Stomach (tissue), 19 donors: ENCODE measurements at places on chromosomes 5 and 9. TPM values are rescaled to one million over a fixed set of nuclear protein-coding genes. Genes with fewer than 3 reads are reported as not detected.
A peak's percentile ranks its signal among the peaks of the same experiment; 100 is the strongest.

DNA sequence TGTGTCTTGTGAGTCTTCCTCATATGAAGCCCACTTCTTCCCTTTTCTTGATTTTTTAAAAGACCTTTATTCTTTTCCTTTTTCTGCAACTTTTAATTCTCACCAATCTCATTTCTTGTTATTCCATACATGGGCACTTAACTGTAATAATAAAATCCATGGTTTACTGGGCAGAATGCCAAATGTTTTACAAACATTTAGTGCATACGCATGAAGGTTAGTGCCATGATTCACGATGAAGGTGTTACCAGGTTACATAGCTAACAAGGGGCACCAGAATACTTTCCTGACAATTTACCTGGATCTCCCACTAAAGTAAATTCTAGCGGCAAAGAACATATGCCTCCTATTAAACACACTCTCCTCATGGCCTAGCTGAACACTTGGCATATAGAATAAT lies 28.5 kb downstream of the MAN2A1 start:
- DNase-seq = no peak
- H3K36me3 ChIP-seq = peaks cover 29% of the 10 kb centered on the region
- no peak overlapping the region for H3K4me3 ChIP-seq
- peaks cover 7% of the 10 kb centered on the region for H3K4me1 ChIP-seq

SH3PXD2B gene
- 15.8 TPM for polyA plus RNA-seq

NAIP gene
- polyA plus RNA-seq = 4.9 TPM

DNA sequence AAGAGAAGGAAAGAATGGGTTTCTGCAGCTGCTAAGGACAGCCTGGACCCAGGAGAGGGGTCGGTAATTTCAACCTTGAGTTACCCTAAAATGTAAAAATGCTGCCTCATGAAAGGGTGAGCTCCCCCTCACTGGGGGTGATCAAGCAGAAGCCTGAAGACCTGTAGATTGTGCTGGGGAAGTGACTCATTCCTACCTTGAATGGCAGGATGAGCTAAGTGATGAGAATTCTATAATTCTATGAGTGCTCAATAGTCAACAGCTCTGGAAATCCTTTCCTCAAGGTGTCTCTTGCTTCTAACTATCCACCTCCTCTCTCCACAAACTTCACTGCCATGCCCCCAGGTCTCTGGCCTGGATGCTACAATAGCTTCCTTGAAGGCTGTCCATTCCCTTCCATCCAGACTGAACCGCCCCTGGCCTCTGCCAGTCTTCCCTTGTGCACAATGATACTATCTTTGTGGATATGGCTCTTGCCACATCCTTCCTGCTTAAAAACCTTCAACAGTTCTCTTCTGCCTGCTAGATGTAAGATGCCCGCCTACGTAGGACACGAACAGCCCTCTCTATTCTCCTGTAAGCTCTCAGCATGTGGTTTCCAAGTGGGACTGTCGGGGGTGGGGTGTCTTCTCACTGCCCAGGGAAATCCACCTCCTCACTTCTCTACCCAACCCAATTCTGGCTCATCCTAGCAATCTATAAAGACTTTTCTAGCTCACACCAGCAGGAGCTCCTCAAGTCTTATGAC lies 50.6 kb downstream of the PTPN3 start:
- peaks cover 42% of the 10 kb centered on the region for H3K36me3 ChIP-seq
- no peak overlapping the region for H3K4me3 ChIP-seq
- no peaks in the 10 kb centered on the region for H3K4me1 ChIP-seq
- H3K27me3 ChIP-seq = no peaks in the 10 kb centered on the region
- H3K27ac ChIP-seq = no peak overlapping the region

WNT8A gene
- not detected for polyA plus RNA-seq

DNA sequence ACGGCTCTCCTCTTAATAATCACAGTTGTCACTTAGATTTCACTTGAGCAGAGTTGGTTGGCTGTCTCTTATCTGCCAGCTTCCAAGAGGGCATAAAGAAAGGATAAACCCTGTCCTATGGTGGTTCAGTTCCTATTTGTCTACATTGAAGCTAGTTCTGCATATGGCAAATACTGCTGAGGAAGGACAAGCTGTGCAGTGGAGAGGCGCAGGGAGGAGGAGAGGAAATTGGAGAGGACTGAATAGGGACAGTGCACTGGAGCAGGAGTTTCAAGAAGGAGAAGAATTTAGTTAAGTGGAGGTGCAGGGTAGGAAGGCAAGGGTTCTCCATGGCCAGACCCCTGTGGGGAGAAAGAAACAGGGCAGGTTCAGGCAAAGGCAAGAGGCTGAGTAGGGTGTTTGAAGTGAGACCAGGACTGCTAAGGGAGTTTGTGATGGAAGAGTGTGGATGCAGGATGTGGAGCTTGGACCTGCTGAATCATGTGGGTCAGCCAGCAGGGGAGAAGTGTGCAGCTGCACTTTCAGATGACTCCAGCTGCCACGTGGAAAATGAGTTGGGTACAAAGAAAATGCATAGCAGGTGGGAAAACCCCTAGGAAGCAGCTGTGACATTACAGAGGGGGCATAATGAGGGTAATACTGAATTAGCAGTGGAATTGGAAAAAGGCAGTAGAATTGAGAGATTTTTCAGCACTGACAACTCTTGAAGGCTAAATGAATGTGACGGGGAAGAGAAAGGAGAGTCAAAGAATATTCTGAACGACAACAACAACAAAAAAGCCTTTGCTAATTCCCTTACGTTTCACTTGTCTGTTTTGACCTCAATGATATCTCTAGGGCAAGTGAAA lies 66.8 kb downstream of the MAMDC2 start:
- no peaks in the 10 kb centered on the region for H3K27me3 ChIP-seq
- peaks cover 10% of the 10 kb centered on the region for H3K4me1 ChIP-seq
- no peak overlapping the region for H3K4me3 ChIP-seq
- peak overlapping the region; percentile 25 for H3K27ac ChIP-seq
- peaks cover 26% of the 10 kb centered on the region for H3K36me3 ChIP-seq

GRCh38 chr9:134835448-134835847 lies 45.2 kb upstream of the FCN2 start:
- no peak overlapping the region for H3K4me3 ChIP-seq
- peaks cover 96% of the 10 kb centered on the region for H3K36me3 ChIP-seq
- DNase-seq = no peak
- H3K27ac ChIP-seq = no peak overlapping the region
- H3K4me1 ChIP-seq = no peaks in the 10 kb centered on the region

SLC6A18 gene
- not detected for polyA plus RNA-seq

- no peak overlapping the region for H3K4me3 ChIP-seq
- no peak for DNase-seq
- no peaks in the 10 kb centered on the region for H3K4me1 ChIP-seq
- no peaks in the 10 kb centered on the region for H3K27me3 ChIP-seq
Observed at GRCh38 chr9:14524873-14525515, 168.2 kb downstream of the ZDHHC21 start.

DNA sequence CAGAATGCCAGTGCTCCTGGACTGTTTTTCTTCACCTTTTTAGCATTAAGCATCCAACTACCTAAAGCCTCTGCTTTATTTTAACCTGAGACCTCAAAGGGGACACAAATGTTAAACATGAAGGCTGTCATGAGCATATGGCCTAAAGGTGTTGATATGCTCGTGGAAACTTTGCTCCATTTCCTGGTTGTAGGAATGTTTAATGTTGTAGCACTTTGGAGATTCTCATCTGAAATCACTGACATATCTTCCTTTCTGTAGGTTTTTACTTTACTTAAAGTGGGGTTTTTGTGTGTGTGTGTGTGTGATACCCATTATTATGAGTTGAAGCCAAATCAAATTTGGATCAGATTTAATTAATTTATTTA lies 37.0 kb downstream of the HABP4 start:
- H3K4me1 ChIP-seq = peaks cover 42% of the 10 kb centered on the region
- H3K4me3 ChIP-seq = no peak overlapping the region
- H3K27me3 ChIP-seq = no peaks in the 10 kb centered on the region
- H3K36me3 ChIP-seq = peaks cover 60% of the 10 kb centered on the region

DNA sequence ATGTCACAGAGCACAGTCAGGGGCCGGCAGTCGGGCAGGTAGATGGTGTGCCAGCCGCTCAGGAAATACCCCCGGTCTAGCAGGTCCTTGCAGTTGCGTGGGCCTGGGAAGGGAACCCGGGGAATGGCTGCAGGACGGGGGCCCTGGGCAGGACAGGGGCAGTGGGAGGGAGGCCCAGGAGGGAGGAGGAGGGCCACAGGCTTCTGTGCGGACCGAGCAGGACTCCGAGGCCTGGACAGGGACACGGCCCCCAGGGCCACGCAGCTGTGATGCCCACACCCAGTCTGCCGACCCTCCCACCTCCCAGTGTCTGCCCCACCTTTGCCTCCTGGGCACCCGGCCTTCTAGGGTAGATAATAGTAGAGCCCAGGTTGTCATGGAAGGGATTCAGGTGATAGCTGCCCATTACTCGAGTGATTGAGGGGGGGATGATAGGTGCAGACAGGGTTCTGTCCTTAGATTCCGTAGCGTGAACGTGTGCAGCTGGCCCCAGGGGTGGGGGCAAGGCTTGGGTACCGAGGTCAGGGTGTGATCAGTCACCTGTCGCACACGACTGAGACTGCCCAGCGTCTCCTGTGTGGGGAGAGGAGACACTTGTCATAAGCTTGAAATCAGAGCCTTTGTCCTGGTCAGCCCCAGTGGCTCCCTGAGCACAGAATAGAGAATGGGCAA lies 4.5 kb downstream of the FCN1 start:
- DNase-seq = no peak
- H3K4me1 ChIP-seq = no peaks in the 10 kb centered on the region
- no peaks in the 10 kb centered on the region for H3K27me3 ChIP-seq
- no peaks in the 10 kb centered on the region for H3K36me3 ChIP-seq
- H3K27ac ChIP-seq = no peak overlapping the region

MAMDC2 gene
- polyA plus RNA-seq = 16.2 TPM

GRCh38 chr9:92424340-92424739 lies at the start of gene OMD:
Gene OMD (minus strand): TSS chr9:92424471. CDS start chr9:92417558, 6,913 bp downstream.
- DNase-seq = no peak
- peaks cover 30% of the 10 kb centered on the region for H3K4me1 ChIP-seq
- no peak within 1 kb of the TSS for H3K27ac ChIP-seq
- H3K4me3 ChIP-seq = peak within 1 kb of the TSS; percentile 19
- no peaks in the 10 kb centered on the region for H3K27me3 ChIP-seq

CTNNAL1 gene
- polyA plus RNA-seq = 51.3 TPM

- no peaks in the 10 kb centered on the region for H3K4me1 ChIP-seq
- no peaks in the 10 kb centered on the region for H3K36me3 ChIP-seq
- DNase-seq = no peak
- H3K27ac ChIP-seq = no peak overlapping the region
Observed at GRCh38 chr5:17050236-17050635, 114.1 kb upstream of the MYO10 start.

GRXCR2 gene
- not detected for polyA plus RNA-seq

ADAMTS19 gene
- polyA plus RNA-seq = 0.05 TPM

GRCh38 chr5:111453747-111454146 lies 58.6 kb downstream of the STARD4 start:
- peaks cover 9% of the 10 kb centered on the region for H3K4me1 ChIP-seq
- DNase-seq = peak; percentile 19
- H3K27me3 ChIP-seq = no peaks in the 10 kb centered on the region
- H3K4me3 ChIP-seq = no peak overlapping the region
- H3K36me3 ChIP-seq = no peaks in the 10 kb centered on the region

LRRTM2 gene
- not detected for polyA plus RNA-seq

GRCh38 chr9:131611586-131612315 lies 66.4 kb downstream of the PRRT1B start:
- no peaks in the 10 kb centered on the region for H3K27me3 ChIP-seq
- peaks cover 55% of the 10 kb centered on the region for H3K36me3 ChIP-seq
- no peak for DNase-seq

SPARC gene
- 86.7 TPM for polyA plus RNA-seq

SLC26A2 gene
- polyA plus RNA-seq = 1.2 TPM

ARHGEF28 gene
- 16.2 TPM for polyA plus RNA-seq

DNA sequence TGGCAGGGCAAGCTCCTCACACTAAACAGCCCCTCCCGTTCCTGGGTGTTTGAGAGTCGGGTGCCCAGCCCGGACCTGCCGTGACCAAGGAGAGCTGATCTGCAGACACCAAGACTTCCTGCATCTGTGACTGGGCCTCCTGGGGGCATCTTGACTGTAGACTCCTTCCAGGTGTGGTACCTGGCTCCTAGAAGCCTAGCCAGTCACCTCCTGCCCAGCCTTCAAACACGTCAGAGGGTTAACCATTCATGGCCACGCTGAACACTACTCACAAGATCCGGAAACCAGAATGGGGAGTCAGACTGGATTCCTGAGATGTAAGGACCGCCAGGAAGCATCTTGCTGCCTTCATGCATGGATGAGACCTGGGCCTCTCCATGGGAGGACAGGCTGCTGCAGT lies 3.7 kb upstream of the LCN2 start:
- H3K4me3 ChIP-seq = no peak overlapping the region
- H3K27me3 ChIP-seq = no peaks in the 10 kb centered on the region
- peaks cover 10% of the 10 kb centered on the region for H3K4me1 ChIP-seq
- no peaks in the 10 kb centered on the region for H3K36me3 ChIP-seq

DNA sequence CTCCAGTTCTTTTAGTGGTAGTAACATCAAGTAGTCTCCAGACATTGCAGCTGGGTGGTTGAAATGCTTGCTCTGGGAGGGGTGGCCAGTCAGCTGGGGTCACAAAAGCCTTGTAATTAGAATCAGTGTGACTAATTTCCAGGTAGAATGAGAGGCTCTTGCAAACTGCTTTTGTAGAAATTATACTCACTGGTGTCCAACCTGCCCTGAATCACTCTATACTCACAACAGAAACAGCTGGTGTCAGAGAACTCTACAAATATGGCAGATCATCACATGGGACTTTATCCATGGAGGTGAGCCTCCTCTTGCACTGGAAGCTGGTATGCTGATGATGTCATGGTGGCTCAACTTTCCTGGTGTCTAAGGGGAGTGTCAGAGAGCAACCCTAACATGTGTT lies 71.3 kb downstream of the SH3TC2 start:
- no peak overlapping the region for H3K27ac ChIP-seq
- H3K4me1 ChIP-seq = peaks cover 5% of the 10 kb centered on the region
- no peak for DNase-seq
- H3K4me3 ChIP-seq = no peak overlapping the region
- no peaks in the 10 kb centered on the region for H3K27me3 ChIP-seq
- no peaks in the 10 kb centered on the region for H3K36me3 ChIP-seq

- H3K4me1 ChIP-seq = no peaks in the 10 kb centered on the region
- no peak for DNase-seq
- H3K36me3 ChIP-seq = no peaks in the 10 kb centered on the region
- H3K4me3 ChIP-seq = no peak overlapping the region
Observed at GRCh38 chr9:9919174-9919775, 693.5 kb downstream of the PTPRD start.

DNA sequence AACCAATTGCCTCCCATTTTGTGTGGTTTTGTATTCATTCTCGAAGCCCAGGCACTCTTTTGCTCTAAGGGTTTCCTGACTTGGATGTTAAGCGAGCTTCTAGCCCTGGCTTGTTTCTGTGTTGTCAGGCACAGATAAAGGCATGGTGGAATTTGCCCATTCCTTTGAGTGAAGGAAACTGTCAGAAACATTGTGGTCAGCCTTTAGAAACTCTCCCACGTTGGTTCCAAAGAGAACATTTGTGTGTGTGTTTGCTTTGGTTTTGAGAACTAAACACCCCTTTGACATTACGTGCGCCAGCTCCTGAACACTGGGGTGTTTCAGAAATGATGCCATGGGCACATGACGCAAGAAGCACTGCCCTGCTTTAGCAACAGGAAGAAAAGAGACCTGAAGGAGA lies 320.9 kb downstream of the NTRK2 start:
- DNase-seq = peak; percentile 54
- no peaks in the 10 kb centered on the region for H3K4me1 ChIP-seq
- no peak overlapping the region for H3K27ac ChIP-seq
- no peaks in the 10 kb centered on the region for H3K36me3 ChIP-seq
- H3K27me3 ChIP-seq = no peaks in the 10 kb centered on the region

GRCh38 chr5:159242656-159243055 lies 20.4 kb upstream of the UBLCP1 start:
- no peak for DNase-seq
- H3K4me1 ChIP-seq = no peaks in the 10 kb centered on the region
- H3K36me3 ChIP-seq = no peaks in the 10 kb centered on the region
- H3K4me3 ChIP-seq = no peak overlapping the region
- no peak overlapping the region for H3K27ac ChIP-seq
- H3K27me3 ChIP-seq = no peaks in the 10 kb centered on the region

STPG3 gene
- not detected for polyA plus RNA-seq

CAMK2A gene
- polyA plus RNA-seq = 0.13 TPM

UGT3A1 gene
- not detected for polyA plus RNA-seq

APC gene
- 2.4 TPM for polyA plus RNA-seq
